ENCODE measurements at places on chromosomes 4 and X.

DNA sequence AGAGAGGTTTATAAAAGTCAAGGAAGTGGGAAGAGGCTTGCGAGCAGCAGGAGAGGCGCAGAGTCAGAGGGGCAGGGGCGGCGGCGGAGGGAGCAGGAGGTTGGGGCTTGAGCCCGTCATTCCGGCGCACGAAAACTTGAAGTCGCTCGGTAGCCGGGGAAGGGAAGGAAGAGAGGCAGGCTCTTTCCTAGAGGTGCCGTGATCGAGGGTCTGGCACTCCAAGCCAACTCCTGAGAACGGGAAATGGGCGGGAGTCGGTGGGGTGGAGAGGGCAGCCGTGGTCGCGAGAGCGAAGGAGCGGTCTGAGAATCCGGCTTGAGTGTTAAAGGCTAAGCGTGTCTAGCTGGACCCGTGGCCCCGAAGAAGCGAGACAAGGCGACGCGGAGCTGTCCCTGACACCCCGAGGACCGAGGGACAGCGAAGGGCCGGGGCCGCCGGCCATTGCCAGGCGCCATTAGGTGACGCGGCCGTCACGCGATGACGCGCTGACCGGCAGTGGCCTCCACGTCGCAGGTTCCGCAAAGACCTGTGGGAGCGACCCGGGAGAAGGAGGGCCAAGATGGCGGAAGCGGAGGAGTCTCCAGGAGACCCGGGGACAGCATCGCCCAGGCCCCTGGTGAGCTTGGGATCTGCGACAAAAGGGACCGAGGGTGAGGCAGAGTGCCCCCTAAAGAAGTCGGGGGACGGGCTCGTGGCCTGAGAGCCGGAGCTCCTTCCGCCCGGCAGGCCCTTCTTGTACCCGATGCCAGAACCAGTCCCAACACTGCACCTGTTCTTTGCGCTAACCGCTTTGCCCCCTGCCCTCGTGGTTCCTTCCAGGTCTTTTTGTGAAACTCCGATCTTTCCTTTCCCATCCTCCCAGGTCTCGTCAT lies at the start of gene YIPF6:
TSS of gene YIPF6 (plus strand) at position 544 of the 872 bp plus-strand sequence. CDS start at position 560, 16 bp downstream.
- DNase-seq, result peak; percentile 35

DNA sequence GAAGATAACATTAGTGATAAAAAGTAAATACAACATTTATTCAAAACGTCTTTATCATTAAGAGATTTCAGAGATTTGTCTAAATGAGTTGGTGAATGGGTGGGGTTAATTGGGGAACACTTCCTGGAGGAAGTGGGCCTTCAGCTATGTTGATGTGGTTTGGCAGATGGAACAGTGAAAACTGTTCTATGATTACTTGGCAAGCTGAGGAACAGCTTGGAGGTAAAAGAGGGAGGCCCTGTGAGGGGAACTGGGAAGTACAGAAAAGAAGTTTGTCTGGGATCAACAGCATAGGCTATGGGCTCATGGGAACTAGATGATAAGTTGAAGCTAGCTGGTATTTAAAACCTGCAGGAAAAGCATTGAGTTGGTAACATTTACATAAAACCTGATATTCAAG lies 26.0 kb downstream of the OCRL start:
- DNase-seq, result no peak

DNA sequence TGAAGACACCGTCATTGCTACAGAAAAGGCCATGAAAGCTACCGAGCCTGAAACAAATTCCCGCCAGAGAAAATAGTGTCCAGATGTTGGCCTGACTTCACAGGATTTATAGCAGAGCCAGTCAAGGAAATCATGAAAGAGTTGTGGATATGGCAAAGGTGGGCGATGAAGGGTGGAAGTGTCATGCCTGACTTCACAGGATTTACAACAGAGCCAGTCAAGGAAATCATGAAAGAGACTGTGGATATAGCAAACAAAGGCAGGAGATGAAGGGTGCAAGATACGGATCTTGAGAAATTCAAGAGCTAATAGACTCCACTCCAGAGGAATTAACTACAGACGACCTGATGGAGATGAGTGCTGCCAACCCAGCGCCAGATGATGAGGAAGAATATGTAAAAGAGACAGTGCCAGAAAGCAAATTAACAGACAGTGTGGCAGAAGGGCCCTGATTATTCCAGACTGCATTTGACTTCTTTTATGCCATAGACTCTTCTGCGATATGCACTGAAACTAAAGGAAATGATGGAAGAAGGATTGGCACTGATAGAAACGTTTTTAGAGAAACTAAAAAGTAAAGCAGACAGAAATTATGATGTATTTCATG lies 17.2 kb downstream of the TRMT44 start:
- DNase-seq, result no peak

DNA sequence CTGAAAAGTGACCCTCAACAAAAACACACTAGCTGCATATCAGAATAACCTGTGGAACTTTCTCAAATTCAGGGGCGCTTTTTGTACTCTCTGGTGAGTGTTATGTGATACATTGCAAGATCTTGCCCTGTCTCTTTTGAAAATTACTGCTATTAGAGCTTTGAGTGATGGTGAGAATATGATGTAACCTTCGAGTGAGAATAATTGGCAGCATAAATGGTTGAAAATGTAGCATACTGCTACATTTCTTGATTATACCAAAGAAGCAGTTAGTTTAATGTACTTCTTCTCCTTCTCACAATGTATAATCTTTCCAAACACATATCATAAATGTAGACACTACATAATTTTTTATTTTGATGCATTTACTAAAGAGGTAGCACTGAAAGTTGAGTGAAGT lies 882.9 kb downstream of the FSTL5 start:
- no peak for DNase-seq

DNA sequence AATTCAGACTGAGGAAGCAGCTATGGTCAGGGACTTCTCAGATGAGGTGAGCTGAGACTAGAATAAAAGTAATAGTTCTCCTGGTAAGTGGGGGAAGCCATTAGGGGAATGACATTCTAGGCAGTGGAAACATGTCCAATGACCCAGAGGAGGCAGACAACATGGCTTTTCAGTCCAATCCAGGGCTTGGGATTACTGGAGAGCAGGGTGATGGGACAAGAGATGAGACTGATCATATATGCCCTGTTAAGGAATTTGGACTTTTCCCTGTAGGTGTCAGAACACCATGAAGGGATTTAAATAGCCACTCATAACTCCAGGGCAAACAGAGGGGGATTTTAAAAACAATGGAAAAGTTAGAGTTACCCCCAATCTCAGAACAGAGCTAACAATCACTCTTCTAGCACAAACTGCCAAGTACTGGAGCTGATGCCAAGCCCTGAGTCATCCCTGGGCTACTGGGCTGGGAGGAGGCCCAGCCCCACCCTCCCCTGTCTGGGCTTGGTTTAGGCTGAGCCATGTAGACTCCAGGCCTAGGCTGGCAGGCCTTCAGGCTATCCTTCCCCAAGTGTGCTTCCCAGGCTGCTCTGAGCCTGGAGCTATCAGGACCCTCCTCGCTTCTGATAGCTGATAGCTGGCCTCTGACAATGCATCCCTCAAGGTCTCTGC lies 22.7 kb upstream of the MSN start:
- peak; percentile 58 for DNase-seq

DNA sequence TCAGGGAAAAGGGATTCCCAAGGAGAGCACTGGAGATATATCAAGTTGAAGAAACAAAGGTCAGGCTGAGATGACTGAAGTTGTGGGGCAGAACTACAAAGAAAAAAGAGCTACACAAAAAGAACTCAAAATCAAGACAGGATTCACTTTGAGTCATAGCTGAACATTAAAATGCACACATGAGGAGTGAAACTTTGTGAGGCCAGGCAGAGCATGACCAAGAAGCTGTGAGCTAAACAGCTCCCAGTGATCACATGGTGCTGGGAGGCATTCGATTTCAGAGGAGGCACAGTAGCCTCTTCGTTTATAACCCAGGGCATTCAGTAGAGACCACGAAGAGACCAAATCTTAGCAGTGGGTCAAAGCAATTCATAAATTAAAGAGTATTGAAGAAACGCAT lies 145.3 kb downstream of the ATRX start:
- DNase-seq, result no peak

- DNase-seq, result no peak
Observed at GRCh38 chrX:71671043-71671780, 3.9 kb downstream of the LOC101059915 start.

Data from omental fat pad (tissue), 4 donors.